Pons (tissue), 1 donor: ENCODE measurements at places on chromosomes 16 and 17.

GRCh38 chr17:63515426-63515825 lies 7.7 kb upstream of the KCNH6 start:
- DNase-seq: no peak

GRCh38 chr17:9487406-9487805 lies 88.2 kb downstream of the STX8 start:
- no peak for DNase-seq

GRCh38 chr17:75250009-75250471 lies 11.4 kb downstream of the GGA3 start:
- no peak for DNase-seq

DNA sequence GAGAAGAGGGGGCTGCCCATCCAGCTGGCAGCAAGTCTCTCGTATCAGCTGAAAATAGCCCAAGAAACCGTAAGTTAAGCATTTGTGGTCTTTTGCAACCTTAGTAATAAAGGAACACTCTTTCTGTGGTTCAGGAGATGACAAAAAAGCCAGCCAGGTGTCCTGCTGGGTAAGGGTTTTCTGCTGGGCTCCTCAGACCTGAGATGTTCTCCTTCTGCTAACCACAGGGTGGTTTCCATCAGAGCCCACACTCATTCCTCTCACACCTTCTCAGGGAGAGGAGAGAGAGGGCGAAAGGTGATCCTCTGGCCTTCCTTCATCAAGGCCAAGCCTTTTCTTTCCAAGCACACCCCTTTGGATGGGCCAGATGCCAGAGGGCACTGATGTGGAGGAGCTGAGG lies 70.7 kb downstream of the TEX14 start:
- no peak for DNase-seq

DNA sequence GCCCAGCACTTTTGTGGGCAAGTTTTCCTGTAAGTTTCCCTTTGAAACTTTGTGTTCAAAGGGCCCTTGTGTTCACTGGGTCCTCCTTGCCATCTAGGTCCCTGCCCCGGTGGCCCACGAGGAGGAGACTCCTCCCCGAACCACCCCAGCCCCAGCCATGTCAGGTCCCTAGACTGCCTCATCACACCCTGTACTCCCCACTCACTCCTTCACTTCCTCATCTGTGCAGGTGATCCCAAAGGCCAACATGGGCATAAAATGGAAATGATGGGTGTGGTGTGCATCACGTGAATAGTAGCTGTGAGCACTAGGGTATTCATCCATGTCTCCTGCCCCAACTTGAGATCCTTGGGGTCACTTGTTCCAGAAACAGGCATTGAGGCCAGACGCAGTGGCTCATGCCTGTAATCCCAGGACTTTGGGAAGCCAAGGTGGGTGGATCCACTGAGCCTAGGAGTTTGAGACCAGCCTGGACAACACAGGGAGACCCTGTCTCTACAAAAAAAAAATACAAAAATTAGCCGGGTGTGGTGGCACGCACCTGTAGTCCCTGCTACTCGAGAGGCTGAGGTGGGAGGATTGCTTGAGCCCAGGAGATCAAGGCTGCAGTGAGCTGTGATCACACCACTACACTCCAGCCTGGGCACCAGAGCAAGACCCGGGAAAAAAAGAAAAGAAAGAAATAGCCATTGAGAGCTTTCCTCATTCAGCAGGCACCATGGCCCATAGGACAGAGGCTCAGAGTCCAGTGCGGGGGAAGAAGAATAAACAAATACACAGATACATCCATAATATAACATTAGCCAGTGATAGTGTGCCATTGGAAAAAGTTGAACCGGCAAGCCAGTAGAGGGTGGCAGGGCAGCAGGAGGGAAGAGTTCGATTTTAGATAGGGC lies 74.5 kb downstream of the KATNIP start:
- no peak for DNase-seq

DNA sequence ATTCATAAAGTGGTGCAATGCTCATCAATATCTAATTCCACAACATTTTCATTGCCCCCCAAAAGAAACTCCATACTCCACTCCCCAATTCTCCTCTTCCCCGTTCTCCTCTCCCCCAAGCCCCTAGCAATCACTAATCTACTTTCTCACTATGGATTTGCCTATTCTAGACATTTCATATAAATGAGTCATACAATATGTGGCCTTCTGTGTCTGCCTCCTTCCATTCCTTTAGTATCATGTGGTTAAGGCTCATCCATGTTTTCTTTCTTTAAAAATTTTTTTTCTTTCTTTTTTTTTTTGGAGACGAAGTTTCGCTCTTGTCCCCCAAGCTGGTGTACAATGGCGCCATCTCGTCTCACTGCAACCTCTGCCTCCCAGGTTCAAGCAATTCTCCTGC lies 56.3 kb upstream of the HAS3 start:
- no peak for DNase-seq
